ENCODE measurements at places on chromosomes 3 and 15. TPM values are rescaled to one million over a fixed set of nuclear protein-coding genes. Genes with fewer than 3 reads are reported as not detected.

GRCh38 chr3:140523600-140523999 lies 154.3 kb upstream of the TRIM42 start:
- no peak overlapping the region for H3K27ac ChIP-seq
- DNase-seq = no peak
- H3K27me3 ChIP-seq = peaks cover 3% of the 10 kb centered on the region
- H3K4me3 ChIP-seq = no peak overlapping the region
- no peaks in the 10 kb centered on the region for H3K4me1 ChIP-seq

GRCh38 chr3:171672538-171672937 lies 137.7 kb downstream of the PLD1 start:
- H3K27ac ChIP-seq = no peak overlapping the region
- no peak overlapping the region for H3K4me3 ChIP-seq
- H3K4me1 ChIP-seq = no peaks in the 10 kb centered on the region
- DNase-seq = no peak
- no peaks in the 10 kb centered on the region for H3K36me3 ChIP-seq
- peaks cover 2% of the 10 kb centered on the region for H3K27me3 ChIP-seq

DNA sequence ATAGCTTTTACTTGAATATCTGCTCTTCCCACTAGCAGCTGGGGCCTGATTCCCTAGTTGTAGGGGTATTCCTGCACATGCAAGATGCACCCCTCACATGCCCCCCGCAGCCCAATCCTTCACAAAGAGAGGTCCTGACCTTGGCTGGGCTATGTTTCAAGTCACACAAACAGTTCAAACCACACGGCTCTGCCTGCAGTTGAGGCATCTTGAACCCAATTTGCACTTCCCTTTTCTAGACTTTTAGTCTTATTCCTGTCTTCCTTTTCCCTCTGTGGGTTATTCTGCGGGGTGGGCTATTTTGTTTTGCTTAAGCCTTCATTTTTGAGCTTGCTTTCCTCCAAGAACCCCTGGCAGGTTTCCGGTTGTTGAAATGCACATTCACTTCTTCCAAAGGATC lies 13.3 kb upstream of the CCR1 start:
- peaks cover 46% of the 10 kb centered on the region for H3K4me1 ChIP-seq
- H3K4me3 ChIP-seq = no peak overlapping the region
- no peak overlapping the region for H3K27ac ChIP-seq
- no peak for DNase-seq
- peaks cover 16% of the 10 kb centered on the region for H3K27me3 ChIP-seq
- peaks cover 4% of the 10 kb centered on the region for H3K36me3 ChIP-seq

- H3K27ac ChIP-seq = no peak overlapping the region
- no peaks in the 10 kb centered on the region for H3K27me3 ChIP-seq
- H3K4me3 ChIP-seq = no peak overlapping the region
- H3K4me1 ChIP-seq = no peaks in the 10 kb centered on the region
- peaks cover 1% of the 10 kb centered on the region for H3K36me3 ChIP-seq
- DNase-seq = no peak
Measured at GRCh38 chr3:177370246-177370822, 173.1 kb upstream of the TBL1XR1 start.

- H3K27ac ChIP-seq = no peak overlapping the region
- no peak overlapping the region for H3K4me3 ChIP-seq
- H3K27me3 ChIP-seq = peaks cover 2% of the 10 kb centered on the region
- no peaks in the 10 kb centered on the region for H3K36me3 ChIP-seq
- peaks cover 1% of the 10 kb centered on the region for H3K4me1 ChIP-seq
Measured at GRCh38 chr3:120645083-120645845, 36.8 kb downstream of the HGD start.

DNA sequence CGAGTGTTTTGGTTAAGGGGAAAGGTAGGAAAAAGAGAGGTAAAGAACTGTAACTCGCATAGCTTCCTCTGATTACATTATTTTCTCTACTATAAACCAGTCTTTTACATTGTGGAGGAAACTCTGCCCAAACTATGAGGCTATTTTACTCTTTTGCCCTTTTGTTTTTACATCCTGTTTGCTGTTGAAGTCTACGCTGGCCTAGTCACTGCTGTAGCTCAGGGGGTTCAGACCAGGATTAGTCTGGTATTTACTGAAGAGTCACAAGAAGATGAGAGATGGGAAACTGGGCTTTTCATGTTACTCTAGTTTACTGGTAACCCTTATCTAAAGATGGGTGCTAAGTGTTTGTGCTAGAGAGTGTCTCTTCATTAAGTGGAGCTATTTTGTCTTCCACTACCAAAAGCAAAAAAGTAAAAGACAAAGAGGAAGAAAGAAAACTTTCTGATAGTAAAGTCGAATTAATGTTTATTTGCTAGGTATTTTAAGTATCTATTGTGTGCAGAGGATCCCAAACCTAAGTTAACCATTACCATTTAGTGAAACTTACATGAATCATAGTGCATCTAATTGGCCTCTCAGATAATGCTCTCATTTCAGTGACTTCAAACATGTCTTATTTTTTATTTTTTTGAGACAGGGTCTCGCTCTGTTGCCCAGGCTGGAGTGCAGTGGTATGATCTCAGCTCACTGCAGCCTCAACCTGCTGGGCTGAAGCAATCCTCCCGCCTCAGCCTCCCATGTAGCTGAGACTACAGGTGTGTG lies 10.9 kb downstream of the RARB start:
- H3K4me3 ChIP-seq = no peak overlapping the region
- no peak for DNase-seq
- H3K27ac ChIP-seq = no peak overlapping the region
- peaks cover 4% of the 10 kb centered on the region for H3K27me3 ChIP-seq
- no peaks in the 10 kb centered on the region for H3K4me1 ChIP-seq

GRCh38 chr15:101324524-101325177 lies 29.6 kb upstream of the SNRPA1 start:
- no peak overlapping the region for H3K27ac ChIP-seq
- H3K27me3 ChIP-seq = peaks cover 10% of the 10 kb centered on the region
- no peak overlapping the region for H3K4me3 ChIP-seq
- peaks cover 2% of the 10 kb centered on the region for H3K36me3 ChIP-seq

PSTPIP1 gene
- 218 TPM for total RNA-seq

- H3K4me1 ChIP-seq = no peaks in the 10 kb centered on the region
- no peak overlapping the region for H3K27ac ChIP-seq
- H3K36me3 ChIP-seq = no peaks in the 10 kb centered on the region
- no peak overlapping the region for H3K4me3 ChIP-seq
- H3K27me3 ChIP-seq = no peaks in the 10 kb centered on the region
Measured at GRCh38 chr3:164539215-164539614, 539.1 kb downstream of the SI start.

DNA sequence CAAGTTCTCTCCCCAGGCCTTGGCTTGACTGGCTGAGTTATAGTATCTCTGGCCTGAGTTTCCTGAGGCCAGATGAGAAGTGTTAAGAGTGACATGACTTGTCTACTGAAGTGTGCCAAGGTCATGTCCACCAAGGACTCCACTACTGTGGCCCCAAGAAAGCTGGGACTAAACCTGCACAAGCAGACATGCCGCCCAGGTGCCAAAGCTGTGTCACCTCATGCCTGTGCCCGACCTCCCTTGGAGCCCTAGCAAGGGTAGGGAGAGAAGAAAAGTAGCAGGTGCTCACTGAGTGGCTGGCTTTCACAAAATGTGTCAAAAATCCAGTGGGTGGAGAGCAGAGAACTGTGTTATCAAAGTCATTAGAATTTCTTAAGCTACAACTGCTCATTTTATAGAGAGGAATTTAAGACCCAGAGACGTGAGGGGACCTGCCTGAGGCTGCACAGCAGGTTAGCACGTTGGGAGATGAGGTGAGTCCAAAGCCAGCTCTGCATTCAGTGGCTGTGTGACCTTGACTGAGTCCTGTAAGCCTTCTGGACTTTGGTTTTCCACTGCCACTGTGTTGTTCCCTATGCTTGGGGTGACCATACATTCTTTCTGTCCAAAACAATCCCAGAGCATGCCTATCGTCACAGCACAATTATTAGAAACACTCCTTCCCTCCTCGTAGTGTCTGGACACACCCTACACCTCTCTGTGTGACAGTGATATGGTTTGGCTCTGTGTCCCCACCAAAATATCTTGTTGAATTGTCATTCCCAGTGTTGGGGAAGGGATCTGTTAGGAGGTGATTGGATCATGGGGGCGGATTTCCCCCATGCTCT lies 5.0 kb upstream of the LYSMD4 start:
- no peaks in the 10 kb centered on the region for H3K36me3 ChIP-seq
- H3K27me3 ChIP-seq = no peaks in the 10 kb centered on the region
- H3K4me3 ChIP-seq = no peak overlapping the region
- peaks cover 23% of the 10 kb centered on the region for H3K4me1 ChIP-seq
- no peak for DNase-seq

DNA sequence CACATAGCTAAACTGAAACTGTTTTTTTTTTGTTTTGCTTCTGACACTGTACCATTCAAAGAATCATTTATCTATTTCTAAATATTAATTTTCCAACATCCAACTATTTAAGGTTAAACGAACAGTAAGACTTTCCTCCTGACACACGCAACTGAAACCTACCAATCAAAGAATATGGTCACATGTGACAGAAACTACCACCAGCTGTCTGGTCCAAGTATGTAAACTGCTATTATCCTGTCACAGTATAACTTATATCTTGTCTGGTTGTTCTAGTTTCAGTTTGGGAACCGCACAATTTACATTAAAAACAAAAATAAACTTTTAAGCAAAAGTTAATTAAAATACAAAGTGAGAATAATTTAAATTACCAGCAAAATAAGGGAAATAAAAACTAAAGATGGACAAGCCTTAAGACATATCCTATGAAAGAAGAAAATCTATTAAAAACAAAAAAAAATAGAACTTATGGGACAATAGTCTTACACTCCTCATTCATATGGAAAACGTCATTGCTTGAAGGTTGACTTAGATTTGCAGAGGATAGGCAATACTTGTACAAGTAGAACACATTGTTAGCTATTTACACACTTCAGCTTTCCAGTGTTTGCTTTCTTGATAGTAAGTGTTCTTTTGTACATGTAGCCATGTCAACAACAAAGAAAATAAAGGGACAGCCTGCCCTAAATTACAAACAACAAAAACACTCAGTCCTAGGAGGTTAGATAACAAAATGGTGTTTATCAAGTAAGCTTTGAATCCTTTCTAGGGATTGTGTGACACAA lies 26.8 kb upstream of the CHRM5 start:
- H3K4me3 ChIP-seq = no peak overlapping the region
- no peaks in the 10 kb centered on the region for H3K36me3 ChIP-seq
- DNase-seq = no peak
- peaks cover 2% of the 10 kb centered on the region for H3K27me3 ChIP-seq

DNA sequence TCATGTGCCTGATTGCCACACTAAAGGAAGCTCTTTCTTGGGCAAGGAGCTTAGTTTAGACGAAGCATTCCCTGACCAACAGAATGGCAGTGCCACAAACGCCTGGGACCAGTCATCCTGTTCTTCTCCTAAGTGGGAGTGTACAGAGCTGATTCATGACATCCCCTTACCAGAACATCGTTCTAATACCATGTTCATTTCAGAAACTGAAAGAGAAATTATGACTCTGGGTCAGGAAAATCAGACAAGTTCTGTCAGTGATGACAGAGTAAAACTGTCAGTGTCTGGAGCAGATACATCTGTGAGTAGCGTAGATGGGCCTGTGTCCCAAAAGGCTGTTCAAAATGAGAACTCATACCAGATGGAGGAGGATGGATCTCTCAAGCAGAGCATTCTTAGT lies 18.4 kb downstream of the SENP5 start:
- DNase-seq = no peak
- no peaks in the 10 kb centered on the region for H3K27me3 ChIP-seq
- H3K36me3 ChIP-seq = peaks cover 15% of the 10 kb centered on the region
- H3K27ac ChIP-seq = peak overlapping the region; percentile 55

- H3K36me3 ChIP-seq = no peaks in the 10 kb centered on the region
- H3K4me3 ChIP-seq = no peak overlapping the region
- peaks cover 20% of the 10 kb centered on the region for H3K27me3 ChIP-seq
- H3K4me1 ChIP-seq = peaks cover 12% of the 10 kb centered on the region
Measured at GRCh38 chr15:65085990-65086679, 9.6 kb downstream of the KBTBD13 start.

DNA sequence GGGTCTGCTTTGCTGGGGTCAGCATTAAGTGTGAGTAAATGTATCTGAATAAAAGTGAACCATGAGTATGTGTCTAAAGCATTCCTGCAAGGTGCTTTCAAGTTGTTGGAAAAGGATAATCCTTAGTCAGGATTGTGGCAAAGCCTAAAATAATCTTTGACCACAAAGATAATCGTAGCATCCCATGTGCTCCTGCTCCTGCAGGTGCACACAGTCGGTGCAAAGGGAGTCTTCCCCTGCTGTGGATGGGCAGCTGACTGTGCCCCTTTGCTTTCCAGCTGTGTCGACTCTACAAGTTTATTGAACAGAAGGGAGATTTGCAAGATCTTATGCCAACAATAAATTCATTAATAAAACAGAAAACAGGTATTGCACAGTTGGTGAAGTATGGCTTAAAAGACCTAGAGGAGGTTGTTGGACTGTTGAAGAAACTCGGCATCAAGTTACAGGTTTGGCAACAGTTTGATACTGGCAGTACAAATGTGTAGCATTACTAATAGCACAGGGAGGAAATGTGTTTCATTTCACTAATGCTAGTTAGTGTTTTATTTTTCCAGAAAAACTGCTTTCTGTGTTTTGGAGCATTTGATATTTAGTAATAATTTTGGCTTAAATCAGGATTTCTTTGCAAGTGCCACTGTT lies 22.6 kb downstream of the SRP14 start:
- H3K27ac ChIP-seq = no peak overlapping the region
- no peak for DNase-seq
- H3K4me3 ChIP-seq = no peak overlapping the region
- no peaks in the 10 kb centered on the region for H3K27me3 ChIP-seq

CGNL1 gene
- not detected for total RNA-seq

ITIH1 gene
- not detected for total RNA-seq

ECE2 gene
- not detected for total RNA-seq

DNA sequence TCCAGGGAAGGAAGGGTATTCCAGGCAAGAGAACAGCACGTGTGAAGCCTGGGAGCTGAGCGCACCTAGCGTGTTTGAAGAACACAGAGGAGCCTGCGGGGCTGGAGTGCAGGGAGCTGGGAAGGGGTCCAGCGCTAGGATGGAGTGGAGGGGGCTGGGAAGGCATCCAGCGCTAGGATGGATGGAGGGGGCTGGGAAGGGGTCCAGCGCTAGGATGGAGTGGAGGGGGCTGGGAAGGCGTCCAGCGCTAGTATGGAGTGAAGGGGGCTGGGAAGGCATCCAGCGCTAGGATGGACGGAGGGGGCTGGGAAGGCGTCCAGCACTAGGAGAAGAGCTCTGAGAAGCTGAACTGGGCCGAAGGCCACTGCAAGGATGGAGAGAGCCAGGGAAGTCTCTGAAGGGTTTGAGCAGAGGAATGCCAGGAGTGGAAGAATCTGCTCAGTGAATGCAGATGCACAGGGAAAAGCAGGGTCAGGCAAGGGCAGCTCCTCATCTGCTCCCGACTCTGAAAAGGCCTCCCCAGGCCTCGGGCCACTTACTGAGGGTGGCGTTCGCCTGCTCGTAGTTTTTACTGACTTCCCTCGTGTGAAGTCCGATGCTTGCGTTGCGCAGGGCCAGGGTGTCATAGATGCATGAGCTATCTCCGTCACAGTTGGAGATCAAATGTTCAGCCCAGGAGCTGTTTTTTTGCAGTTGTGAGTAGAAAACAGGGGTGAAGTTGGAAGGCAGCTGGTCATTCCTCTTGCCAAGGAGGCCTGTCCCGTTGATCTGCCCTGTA lies 39.8 kb downstream of the MUC20 start:
- H3K36me3 ChIP-seq = peaks cover 1% of the 10 kb centered on the region
- H3K4me1 ChIP-seq = peaks cover 20% of the 10 kb centered on the region
- H3K4me3 ChIP-seq = no peak overlapping the region
- no peak for DNase-seq

ARPP19 gene
- total RNA-seq = 195 TPM

PRSS50 gene
- not detected for total RNA-seq

LTK gene
- total RNA-seq = 0.13 TPM
